Hematopoietic multipotent progenitor cell treated with erythropoietin and hydrocortisone succinate and interleukin-3 and kit ligand, for 15 days (in vitro differentiated cells): ENCODE measurements at places on chromosomes 12 and 14.

DNA sequence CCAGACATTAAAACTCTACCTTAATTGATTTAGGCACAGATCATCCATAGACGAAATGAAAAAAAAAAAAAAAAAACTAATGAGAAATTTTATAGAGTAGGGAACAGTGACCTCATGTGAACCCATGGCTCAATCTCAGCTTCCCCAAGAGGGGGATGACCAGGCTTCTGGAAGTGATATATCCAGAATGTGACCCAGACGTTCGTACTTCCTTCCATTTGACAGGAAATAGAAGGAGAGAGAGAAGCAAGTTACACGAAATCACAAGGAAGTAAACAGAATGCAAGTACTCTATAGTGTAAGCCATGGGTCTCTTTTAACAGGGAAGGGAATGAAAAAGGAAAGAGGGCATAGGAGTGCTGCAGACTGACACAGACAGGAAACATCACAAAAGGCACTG, 10.1 kb downstream of the FOXN3 start:
- DNase-seq, result no peak

DNA sequence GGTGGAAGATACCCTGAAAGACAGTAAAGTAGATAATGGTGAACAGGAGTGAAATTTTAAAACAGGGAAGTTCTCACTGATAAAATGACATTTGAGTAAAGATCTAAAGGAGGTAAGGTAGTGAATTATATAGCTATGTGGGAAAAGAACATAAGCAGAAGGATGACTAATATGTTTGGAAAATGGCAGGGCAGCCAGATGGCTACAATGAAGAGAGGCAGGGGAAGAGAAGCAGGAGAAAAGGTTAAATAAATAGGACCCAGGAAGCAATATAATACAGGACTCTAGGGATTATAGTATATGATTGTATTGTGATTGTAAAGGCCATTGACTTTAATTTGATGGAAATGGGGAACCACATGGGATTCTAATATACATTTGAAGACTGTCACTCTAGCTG, 33.0 kb downstream of the SCFD1 start:
- DNase-seq, result no peak

- DNase-seq, result no peak
Observed at GRCh38 chr12:114735011-114735410, 51.0 kb upstream of the TBX3 start.

DNA sequence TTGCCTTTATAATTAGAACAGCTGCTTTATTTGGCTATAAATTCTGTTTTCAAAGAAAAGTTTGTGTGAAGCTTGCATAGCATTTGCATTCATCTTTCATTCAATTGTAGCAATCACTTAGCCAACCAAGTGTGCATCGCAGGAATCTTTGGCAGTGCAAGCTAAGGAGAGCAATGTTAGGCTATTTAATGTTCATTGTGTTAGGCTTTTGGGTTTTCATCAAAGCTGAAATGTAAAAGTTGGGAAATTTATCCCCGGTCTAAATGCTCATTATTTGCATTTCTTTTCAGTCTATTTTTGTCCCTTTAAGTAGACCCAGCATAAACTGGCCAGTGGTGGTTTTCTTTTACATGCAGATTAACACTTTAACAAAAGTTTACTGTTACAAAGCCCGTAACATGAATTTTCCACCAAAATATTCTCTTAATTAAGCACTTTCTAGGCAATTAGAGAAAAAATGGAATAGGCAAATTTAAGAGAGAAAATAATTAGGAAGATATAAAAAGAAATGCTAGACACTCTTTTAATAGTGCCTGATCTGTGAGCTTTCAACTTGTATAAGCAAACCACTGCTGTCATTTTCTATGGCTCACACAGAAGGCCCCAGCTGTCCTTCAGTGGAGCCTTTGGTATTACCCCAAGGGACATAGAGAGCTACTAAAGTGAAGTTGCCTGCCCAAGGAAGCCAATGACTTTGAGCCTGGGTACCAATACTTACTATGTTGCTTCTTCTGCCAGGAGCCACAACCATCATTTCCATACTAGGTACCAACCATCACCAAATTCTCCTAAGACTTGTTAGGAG, 898.9 kb upstream of the SEL1L start:
- DNase-seq, result no peak

DNA sequence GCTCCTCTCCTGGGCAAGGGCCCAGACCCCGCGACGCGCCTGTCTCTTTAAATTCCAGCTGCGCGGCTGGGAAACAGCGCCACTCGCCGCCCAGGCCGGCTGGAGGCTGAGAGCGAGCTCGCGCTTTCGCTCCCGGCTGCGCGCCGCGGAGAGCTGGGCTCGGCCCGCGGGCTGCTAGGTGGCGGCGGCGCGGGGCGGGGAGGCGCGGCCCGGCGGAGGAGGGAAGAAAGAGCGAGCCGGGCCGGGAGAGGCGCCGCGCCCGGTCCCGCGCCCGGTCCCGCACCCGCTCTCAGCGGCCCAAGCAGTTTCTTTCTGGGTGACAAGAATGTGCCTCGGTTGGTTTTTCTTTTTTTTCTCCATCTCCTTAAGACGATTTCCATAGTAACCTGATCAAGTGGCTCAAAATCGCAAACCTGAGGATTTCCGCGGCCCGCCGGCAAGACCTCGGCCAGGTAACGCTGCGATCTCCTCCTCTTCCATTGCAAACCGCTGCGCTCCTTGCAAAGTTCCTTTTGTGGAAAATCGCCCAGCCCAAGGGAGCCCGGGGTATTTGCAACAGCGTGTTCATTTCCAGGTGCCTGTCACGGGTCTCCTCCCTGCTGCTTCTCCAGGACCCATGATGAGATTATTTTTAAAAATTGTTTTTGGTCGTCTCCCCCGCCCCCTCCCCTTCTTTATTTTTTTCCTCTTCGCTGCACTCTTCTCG, 259.5 kb upstream of the E2F7 start:
- no peak for DNase-seq

- DNase-seq, result no peak
Observed at GRCh38 chr14:87108726-87109125, 884.3 kb downstream of the GALC start.

DNA sequence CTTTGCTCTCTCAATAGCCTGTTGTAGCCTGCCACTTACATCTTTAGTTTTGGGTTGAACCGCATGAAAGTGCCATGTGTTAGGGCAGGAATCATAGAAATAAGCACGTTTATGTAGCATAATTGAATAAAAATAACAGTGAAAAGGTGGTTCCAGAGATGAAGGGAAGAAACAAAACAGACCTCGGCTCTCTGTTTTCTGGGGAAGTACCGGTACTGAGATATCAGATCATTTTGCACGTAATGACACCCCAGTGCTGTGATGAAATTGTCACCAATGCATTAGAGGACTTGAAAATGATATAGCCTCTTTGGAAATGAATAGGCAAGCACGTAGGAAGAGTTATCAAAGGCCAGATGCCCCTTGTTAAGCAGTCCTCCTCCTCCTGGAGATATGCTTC, 42.5 kb upstream of the DLK1 start:
- DNase-seq, result no peak

GRCh38 chr12:52380271-52380694, 5.2 kb downstream of the KRT84 start:
- DNase-seq, result no peak

DNA sequence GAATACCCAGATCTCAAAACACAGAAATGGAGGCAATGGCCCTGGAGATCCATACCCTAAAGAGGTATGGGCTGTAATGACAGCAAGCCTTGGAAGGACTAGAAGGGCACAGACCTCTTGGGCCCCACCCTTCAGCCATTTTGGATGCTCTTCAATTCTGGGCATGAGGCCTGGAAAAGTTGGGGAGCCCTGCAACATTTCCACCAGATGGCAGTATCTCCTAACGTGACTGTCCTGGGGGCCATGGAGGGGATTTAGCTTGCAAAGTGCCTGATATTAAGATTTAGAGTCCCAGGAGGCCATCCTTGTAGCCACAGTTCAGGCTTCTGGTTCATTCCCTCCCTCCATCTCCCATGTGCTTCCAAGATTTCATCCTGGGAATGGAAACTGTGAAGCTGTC, 30.2 kb downstream of the KCNA5 start:
- peak; percentile 3 for DNase-seq

DNA sequence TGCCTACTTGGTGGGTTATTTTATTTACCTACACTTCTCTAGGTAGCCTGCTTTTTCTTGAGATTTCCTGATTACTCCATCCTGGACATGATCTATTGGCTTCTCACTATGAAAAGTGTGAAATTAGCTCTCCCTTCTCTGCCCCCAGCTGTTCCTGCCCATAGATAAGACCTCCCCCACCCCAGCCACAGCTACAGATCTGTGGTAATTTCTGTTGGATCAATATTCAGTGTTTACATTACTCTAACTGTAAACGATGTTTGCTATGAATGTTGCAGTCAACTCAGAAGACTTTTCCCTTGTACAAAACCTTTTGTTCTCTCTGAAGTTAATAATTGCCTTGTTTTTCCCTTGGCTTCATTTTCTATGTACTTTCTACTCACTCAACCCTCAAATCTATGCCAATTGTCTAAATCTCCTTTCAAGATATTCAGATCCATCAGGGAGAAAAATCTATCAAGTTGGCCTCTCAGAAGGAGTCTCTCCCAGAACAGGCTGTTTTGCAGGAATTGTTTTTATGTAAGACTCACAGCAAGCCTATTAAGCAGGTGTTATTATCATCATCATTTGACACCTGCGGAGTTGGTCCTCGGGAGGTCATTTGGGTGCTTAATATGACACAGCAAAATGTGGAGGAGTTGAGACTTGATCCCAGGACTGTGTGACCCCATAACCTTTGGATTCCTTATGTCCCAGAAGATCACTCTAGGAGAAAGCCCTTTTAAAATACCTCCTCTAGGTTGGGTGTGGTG, 227.4 kb downstream of the SUDS3 start:
- DNase-seq, result no peak
